Activated CD4-positive, alpha-beta memory T cell treated with anti-CD3 and anti-CD28 coated beads for 36 hours (primary cell): ENCODE measurements at places on chromosomes 11 and 22. TPM values are rescaled to one million over a fixed set of nuclear protein-coding genes. Genes with fewer than 3 reads are reported as not detected.

XKR3 gene
- total RNA-seq = not detected

DNA sequence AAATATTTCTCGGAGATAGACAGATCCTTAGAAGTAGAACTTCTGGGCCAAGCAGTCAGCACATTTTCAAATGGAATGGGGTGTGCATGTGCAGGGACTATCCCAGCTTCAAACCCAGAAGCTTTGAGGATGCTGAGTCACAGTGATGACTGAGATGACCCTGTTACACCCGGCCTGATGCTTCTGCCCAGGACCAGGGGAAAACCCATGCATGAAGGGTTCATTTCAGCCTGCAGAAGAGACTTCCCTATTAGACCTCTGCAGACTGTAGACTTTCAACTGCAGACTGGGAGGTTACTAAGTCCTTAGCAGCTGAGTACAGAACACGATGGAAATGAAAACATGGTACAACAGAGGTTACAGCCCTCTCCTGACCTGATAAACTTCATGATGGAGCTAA lies 3.6 kb upstream of the OR2AT4 start:
- DNase-seq = peak; percentile 79

TP53I11 gene
- 15.7 TPM for total RNA-seq

MUS81 gene
- 69.8 TPM for total RNA-seq

- no peak for DNase-seq
These were observed 123.2 kb upstream of the SORL1-AS1 start for GRCh38 chr11:121575963-121576290.

OR51I1 gene
- not detected for total RNA-seq

GRCh38 chr22:11598492-11599440 lies 3929.2 kb upstream of the OR11H1 start:
- DNase-seq = no peak

MRGPRF gene
- not detected for total RNA-seq

DNA sequence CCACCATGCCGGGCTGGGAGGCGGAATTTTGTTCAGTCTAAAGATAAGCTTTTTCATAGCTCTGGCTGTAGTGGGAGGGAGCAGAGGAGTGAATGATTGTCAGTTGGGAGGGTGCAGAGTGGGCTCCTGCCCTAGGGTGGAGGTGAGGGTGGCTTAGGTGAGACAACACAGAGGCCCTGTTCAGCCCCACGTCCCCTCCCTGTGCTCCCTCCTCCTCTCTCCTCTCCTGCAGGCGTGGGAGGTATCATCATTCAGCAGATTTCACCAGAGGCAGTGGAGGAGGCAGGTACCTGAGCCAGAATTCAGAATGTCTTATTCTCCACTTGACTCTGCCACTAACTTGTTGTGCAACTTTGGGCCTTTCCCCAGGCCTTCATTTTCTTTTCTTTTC lies 1.7 kb upstream of the THRSP start:
- DNase-seq = no peak

DNAJB7 gene
- not detected for total RNA-seq

- no peak for DNase-seq
These were observed 21.4 kb upstream of the ACER3 start for GRCh38 chr11:76839311-76839710.

DNA sequence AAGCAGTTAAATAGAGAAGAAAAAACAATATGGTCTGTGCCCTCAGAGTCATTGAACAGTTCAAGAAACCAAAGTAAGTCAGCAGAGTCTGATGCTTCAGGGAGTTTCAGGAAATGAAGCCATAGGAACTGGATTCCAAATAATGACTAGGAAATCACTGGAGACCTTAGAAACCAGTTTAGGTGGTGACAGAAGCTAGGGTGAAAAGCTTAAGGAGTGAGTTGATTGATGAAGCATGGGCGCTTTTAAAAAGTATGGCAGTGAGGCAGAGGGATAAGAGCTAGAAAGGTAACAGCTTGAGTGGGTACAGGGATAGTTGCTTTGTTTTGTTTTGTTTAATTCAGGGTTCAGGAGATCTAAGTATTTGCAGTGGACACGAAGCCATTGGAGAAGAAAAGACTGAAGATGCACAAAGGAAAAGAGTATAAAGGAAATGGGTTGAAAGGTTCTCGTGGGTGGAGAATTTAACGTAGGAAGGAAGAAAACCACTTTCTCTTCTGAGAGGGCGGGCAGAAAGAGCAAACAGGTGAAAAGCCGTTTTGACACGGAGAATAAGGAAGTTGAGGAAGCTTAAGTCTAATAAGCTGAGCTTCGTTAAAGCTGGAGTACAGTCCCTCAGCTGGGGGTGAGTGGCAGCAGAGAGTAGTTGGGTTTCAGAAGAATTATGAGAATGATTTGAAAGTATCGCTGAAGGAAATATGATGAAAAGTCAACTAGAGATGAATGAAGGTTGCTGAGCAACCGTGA lies 14.8 kb downstream of the SGSM3 start:
- peak; percentile 57 for DNase-seq

GRCh38 chr22:25386538-25386884 lies 167.1 kb downstream of the CRYBB2 start:
- no peak for DNase-seq

GRCh38 chr11:117819096-117820040 lies 5.2 kb downstream of the FXYD2 start:
- DNase-seq = peak; percentile 51

- no peak for DNase-seq
These were observed 41.1 kb downstream of the BMAL1 start for GRCh38 chr11:13318498-13319295.

DNA sequence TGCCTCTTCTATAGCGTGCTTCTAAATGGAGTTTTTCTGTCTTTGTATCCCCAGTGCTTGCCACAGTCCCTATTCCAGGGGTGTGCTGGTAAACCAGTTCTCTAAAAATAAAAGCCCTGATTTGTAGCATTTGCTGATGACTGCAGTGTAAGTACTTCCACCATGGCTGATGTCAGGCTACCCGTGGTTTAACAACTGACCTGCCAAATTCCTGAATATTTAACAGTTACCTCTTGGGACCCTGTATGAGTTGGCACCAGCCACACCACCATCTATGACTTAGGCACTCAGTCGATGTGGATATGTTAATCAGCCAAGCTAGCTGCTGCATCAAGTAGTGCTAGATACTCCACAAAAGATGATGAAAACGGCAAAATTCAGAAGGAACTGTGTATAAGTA lies 94.0 kb upstream of the MTNR1B start:
- DNase-seq = no peak

- no peak for DNase-seq
These were observed 28.4 kb upstream of the CRTAM start for GRCh38 chr11:122809866-122810265.

DNA sequence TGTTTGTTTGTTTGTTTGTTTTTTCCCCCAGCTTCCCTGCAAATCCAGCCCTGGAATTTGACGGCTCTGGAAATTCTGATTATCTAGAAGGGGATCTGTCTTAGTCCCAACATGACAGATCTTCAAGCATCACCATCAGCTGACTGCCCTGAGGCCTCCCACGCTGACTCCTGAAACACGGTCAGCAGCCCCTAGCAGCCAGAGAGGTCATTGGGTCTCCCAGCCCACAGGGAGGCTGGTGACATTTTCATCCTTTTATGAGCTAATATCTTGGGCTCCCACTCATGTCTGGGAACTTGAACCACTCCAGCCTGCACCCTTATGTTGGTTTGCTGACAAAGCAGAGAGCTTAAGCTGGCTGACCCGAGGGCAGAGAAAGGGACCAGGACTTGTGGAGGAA lies 66.0 kb upstream of the TIMP3 start:
- DNase-seq = no peak

DNA sequence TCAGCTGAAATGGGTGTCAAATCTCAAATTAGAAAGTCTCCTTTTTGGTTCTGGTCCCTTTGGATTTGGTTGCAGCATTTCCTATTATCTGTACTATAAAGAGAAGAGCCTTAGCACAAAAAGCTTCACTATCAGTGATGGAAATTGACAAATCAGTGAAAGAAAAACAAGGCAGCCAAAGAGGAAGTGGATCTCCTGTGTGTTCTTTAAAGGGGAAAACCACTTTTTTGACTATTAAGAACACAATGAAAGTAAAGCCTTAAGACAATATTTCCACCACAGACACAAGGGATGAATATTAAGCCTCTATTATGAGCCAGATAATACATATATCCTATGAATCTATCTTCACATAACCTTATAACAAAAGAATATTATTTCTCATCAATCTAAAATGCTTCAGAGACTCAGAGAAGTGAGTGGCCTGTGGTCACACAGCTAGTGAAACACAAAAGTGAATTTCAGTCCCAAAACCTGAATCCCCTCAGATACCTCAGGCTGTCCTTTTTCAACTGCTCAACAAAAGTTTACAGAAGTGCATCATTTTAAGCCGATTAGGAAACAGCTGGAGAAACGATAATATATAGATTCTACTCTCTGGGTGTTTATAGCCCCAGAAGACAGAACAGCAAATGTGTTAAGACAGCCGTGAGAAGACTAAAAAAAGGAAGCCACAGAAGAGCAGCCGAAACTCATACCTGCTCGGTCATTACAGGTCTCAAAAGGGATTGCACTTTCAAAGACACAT lies 24.4 kb upstream of the FSHB start:
- no peak for DNase-seq

DNA sequence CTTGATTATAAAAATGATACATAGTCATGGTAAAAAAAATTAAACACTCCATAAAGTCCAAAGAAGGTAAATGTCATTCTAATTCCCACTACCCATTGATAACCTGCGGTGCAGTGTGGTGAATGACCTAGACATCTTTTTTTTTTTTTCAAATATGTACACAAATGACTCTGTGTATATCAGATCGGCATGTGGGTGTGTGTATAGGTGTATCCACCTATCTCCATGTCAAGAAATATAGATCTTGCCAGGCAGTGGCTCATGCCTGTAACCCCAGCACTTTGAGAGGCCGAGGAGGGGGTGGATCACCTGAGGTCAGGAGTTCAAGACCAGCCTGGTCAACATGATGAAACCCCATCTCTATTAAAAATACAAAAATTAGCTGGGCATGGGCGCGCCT lies 18.4 kb upstream of the CBX6 start:
- DNase-seq = no peak
